ENCODE measurements at places on chromosomes 3 and 15.

DNA sequence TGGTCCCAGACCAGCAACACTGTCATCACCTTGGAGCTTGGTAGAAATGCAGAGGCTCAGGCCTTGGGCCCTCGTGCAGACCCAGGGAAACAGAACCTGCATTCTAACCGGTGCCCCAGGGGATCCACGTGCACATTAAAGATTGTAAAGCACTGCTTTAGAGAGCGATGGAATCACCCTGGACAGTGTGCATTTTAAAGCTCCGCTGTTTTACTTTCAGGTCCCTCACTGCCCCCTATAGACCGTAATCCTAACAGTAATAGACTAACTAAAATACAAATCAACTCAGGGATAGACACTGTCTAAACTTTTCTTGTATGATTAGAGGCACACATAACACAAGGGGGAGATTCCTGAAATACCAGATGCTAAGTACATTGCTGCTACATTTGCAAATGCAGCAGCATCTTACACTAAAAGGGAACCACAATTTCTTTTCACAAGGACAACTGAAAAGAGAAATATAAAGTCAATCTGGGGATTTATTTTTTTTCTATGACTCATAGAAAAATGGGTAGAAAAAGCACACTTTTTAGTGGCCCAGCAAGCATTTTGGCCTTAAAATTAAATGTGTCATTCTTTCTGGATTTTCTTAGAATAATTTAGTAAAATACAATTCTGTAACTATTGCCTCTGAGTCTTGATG is 10.5 kb upstream of the SH3GL3 start:
- no peak for DNase-seq

GRCh38 chr3:49806850-49807249 is 3.8 kb downstream of the INKA1 start:
- no peak for DNase-seq

- no peak for DNase-seq
Measured at GRCh38 chr3:141241616-141242376, 10.2 kb downstream of the PXYLP1 start.

DNA sequence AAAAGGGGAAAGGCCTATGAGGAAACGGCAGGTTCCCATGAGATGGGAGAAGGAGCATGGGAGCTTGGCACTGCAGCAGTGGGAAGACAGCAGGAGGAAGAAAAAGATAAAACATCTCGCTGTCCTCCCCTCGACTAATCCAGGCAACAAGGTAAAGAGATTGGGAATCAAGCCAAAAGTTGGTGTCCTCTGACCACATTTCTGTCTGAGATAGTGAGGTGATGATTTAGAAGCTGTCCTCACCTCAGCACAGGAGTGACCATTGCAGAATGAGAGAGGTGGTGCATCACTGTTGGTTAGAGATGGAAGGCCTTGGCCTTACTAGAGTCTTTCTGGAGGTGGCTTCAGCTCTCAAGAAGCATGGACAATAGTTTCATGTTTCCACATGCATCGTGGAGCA is 226.6 kb upstream of the CCDC54 start:
- DNase-seq, result no peak

DNA sequence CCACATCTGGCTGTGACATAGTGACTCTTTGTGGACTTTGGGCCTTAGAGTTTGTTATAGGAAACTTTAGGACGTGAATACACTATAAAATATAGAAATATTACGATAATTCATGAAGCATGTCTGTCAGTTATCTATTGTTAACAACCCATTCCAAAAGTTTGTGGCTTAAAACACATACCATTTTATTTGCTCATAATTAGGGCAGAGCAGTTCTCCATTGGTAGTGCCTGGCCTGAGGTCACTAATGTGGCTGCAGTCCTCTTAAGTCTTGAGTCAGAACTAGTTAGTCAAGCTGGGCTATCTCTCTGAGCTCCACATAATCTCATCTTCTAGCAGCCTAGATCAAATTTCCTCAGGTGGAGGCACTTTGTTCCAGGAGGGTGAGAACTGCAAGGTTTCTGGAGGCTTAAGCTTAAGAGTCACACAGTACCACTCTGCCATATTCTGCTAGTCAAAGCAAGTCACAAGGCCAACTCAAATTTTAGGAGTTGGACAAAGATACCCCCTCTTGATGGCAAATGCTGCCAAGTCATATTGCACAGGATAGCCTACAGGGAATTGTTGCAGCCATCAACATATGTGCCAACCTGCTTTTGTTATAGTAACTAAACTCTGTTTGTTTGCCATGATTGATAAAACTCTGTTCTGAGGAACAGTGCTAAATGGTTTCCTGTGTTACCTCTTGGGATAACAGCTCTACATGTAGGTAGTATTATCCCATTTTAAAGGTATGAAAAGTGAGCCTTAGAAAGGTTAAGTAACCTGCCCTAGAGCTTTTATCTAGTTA is 8.7 kb downstream of the ATXN7 start:
- no peak for DNase-seq

- DNase-seq, result no peak
Measured at GRCh38 chr3:37858742-37859141, 2.9 kb upstream of the CTDSPL start.

DNA sequence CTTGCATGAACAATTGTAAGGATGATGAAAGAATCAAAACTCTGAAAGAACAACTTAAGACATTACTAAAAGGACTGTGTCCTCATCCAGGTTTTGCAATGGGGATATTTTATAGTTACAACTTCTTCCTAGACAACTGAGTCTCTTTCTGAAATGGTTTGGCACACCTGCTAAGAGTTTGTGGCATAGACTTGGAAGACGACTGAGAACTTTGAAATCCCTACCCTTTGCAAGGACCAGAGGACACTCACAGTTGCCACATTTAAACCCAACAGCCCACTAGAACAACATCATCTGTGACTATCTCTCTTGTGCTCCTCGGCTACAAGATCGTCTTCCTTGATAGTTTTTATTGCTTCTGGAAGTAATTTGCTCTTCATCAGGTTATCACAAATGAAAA is 342.4 kb downstream of the RORA start:
- DNase-seq, result no peak
